Activated CD8-positive, alpha-beta memory T cell treated with anti-CD3 and anti-CD28 coated beads for 1 hour (primary cell): ENCODE measurements at places on chromosomes 11 and 22.

DNA sequence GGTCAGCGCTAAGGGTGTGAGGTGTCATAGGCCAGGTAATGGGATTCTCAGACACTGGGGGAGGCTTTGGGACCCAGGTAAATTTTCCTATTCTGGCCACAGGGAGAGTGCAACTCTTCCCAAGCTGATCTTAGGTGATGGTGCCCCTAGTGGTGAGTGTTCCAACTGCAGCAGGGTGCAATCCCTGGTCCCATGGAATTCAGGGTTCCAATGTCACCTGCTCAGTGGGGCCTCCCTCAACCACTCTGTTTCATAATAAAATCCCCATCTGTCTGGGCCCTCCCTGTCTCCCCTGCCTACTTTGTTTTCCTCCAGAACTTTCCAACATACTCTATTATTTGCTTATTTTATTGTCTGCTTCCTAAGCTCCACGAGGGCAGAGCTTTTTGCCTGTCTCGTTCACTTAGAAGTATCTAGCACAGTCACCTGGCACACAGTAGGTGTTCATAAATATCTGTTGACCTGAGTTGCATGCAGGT lies 2.9 kb upstream of the SGSM1 start:
- no peak for DNase-seq

DNA sequence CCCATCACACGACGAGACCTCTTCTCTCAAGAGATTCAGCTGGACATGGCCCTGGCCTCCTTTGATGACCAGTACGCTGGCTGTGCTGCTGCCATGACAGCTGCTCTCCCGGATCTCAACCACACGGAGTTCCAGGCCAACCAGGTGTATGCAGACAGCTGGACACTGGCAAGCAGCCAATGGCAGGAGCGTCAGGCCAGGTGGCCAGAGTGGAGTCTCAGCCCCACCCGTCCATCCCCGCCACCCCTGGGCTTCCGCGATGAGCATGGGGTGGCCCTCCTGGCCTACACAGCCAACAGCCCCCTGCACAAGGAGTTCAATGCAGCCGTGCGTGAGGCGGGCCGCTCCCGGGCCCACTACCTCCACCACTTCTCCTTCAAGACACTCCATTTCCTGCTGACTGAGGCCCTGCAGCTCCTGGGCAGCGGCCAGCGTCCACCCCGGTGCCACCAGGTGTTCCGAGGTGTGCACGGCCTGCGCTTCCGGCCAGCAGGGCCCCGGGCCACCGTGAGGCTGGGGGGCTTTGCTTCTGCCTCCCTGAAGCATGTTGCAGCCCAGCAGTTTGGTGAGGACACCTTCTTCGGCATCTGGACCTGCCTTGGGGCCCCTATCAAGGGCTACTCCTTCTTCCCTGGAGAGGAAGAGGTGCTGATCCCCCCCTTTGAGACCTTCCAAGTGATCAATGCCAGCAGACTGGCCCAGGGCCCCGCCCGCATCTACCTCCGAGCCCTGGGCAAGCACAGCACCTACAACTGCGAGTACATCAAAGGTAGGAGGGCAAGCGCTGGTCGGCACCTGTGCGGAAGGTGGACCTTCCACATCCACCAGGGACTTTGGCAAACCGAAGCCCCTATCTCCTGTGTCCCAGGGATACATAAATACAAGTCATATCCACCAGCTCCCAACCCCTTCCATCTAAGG lies 11.3 kb downstream of the CHRNA10 start:
- no peak for DNase-seq

- DNase-seq = no peak
Observed at GRCh38 chr11:64035576-64035975, at the start of gene FLRT1. FLRT1 (plus strand) TSS chr11:64035931; CDS start chr11:64116268, 80,337 bp downstream.

GRCh38 chr11:74321487-74322188 lies 10.2 kb upstream of the P4HA3 start:
- DNase-seq = no peak
